ENCODE measurements at places on chromosomes 13 and 19.

- no peak for DNase-seq
These were observed 15.6 kb upstream of the ZNF763 start for GRCh38 chr19:11949201-11949600.

GRCh38 chr19:42285541-42285941 lies 16.4 kb upstream of the PRR19 start:
- no peak for DNase-seq

GRCh38 chr19:58476498-58477015 lies 405 bp downstream of the ZNF446 start:
- DNase-seq, result no peak

- DNase-seq, result no peak
These were observed 261.1 kb downstream of the TBC1D4 start for GRCh38 chr13:75220861-75221260.

GRCh38 chr19:51274049-51274770 lies 23.3 kb downstream of the SIGLECL1 start:
- no peak for DNase-seq

DNA sequence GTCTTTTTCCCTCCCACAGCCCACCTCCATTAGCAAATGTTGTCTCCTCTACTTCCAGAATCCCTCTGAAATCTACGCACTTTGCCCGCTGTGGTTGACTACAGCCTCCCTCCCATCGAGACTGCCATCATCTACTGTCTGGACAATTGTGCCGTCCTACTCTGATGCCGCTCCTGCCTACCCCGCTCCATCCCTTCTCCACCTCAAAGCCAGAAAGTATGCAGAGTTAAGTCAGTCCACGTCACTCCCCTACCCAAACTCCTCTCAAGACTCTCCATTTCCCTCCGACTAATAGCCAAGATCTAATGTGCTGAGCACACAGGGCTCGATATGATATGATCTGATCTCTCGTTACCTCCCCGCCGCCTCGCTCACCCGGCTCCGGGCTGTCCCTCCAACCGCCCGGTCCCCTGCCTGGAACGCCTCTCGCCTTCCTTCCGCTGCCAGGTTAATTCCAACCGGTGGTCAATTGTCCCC lies 556 bp downstream of the CACTIN start:
- DNase-seq, result no peak

- DNase-seq, result no peak
These were observed 12.3 kb downstream of the WDFY2 start for GRCh38 chr13:51596541-51596940.

- DNase-seq, result no peak
These were observed 4.0 kb downstream of the P2RY11 start for GRCh38 chr19:10115392-10116084.

GRCh38 chr19:7888145-7888825 lies at the start of gene LRRC8E:
TSS of gene LRRC8E (plus strand) at chr19:7888510. CDS start at chr19:7895604, 7,094 bp downstream.
- DNase-seq, result no peak

GRCh38 chr19:2015608-2015950 lies at the start of gene BTBD2:
TSS of gene BTBD2 (minus strand) at chr19:2015714. CDS start at chr19:2015703, 11 bp downstream.
- DNase-seq, result no peak

DNA sequence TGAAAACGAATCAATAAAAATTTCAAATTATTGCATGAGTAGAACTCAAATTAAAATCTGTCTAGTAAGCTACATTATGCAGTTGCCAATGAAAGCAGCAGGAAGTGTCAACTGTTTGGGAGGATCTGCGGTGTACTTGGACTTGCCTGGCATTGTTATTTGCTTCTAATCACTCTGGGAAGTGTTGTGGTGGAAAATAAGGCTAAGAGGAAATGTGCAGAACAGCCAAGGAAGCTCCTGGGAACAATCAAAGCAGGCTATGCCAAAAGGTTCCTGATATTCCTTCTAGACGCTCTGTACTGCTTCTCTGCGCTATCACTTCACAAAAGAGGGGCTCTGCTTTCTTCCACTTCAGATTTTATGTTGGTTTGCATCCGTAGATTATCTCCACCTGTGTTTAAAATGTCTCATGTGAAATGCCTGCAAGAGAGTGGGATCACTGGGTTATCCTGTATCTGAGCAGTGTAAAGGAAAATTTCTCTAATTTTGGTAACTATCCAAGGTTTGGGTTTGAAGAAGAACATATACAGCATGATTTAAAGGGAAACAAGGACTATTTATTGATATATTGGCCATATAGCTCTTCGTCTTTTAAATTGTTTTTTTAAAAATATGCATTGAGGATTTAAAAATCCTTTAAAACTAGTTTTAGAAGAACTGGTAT lies 182.7 kb upstream of the CSNK1A1L start:
- no peak for DNase-seq

- no peak for DNase-seq
These were observed at the start of gene LEUTX for GRCh38 chr19:39778763-39779162. TSS of gene LEUTX (plus strand) at chr19:39778854. CDS start at chr19:39778921, 67 bp downstream.

GRCh38 chr13:100269837-100270236 lies 180.9 kb downstream of the PCCA start:
- no peak for DNase-seq

DNA sequence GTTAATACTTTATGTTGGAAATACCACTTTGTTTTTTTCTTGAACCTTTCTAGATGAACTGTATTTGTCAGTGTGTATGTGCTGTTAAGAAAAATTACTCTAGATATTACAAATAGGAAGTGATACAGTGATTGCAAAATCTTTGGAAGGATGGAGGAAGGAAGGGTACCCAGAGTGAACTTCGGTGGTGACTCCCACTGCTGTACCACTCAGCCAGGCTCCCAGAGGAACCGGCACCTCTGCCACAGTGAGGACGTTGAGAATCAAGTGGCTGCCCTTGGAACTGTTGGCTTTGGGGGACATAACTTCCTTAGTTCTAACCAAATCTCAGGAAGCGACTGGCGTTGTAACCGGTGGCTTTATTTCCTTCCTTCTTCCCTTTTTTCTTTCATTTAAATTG lies 184.7 kb downstream of the PCCA start:
- DNase-seq, result no peak

GRCh38 chr19:55593096-55593772 lies 6.1 kb downstream of the FIZ1 start:
- DNase-seq, result no peak

DNA sequence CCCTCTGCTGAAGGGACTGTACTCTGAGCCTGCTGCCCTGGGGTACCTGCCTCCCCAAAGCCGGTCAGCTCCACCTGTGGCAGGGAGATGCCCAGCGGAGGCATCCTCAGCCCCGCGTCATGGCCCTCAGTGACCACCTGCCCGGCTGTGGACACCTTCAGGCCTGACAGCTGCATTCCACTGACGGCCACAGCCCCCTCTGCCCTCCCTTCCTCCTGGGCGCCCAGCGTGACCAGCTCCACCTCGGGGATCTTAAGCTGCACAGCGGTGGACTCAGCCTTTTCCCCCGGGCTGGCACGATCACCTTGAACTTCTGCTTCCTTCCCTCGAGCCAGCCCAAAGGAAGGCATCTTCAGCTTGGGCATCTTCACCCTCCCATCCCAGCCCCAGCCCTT lies 4.8 kb upstream of the HIPK4 start:
- no peak for DNase-seq

DNA sequence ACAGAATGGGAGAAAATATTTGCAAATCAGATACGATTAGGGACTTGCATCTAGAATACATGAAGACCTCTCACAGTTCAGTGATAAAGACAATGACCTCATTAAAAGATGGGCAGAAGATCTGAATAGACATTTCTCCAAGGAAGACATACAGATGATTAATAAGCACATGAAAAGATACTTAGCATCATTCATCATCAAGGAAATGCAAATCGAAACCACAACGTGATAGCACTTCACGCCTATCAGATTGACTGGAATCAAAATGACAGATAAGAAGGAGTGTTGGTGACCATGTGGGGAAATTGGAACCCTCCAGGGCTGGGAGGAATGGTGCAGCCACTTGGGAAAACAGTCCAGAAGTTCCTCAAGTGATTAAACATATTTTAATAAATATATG lies 25.8 kb downstream of the CFAP97D2 start:
- no peak for DNase-seq

DNA sequence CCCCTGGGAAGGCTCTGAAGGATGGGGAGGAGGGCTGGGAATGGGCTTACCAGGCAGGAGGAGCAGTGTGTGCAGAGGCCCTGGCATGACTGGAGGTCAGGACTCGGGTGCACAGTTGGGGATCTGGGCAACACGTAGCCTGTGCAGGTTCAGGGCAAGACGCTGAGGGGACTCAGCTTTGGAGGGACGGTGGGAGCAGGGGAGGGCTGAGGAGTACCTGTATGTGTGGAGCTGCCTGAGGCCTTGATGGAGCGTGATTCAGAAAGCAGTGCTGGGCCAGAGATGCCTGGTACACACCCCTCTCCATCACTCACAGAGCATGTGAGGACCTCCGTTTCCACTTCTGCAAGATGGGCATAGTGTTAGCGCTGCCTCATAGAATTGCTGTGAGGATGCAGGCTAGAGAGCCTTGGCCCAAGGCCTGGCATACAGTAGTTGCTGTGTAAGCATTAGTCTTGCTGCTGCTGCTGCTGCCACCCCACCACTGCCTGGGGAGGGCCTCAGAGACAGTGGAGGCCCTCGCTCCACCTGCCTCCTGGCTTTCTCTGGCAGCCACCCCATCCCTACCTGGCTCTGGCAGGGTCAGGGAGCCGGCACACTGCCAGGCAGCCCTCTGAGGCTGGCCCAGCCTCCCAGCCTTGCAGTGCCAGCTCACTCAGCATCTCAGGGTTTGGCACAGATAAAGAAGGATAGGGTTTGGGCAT lies 2.4 kb downstream of the PAK4 start:
- peak; percentile 77 for DNase-seq

- no peak for DNase-seq
These were observed at the start of gene APOE for GRCh38 chr19:44905437-44906160. TSS of gene APOE (plus strand) at chr19:44905796. CDS start at chr19:44906625, 829 bp downstream.

DNA sequence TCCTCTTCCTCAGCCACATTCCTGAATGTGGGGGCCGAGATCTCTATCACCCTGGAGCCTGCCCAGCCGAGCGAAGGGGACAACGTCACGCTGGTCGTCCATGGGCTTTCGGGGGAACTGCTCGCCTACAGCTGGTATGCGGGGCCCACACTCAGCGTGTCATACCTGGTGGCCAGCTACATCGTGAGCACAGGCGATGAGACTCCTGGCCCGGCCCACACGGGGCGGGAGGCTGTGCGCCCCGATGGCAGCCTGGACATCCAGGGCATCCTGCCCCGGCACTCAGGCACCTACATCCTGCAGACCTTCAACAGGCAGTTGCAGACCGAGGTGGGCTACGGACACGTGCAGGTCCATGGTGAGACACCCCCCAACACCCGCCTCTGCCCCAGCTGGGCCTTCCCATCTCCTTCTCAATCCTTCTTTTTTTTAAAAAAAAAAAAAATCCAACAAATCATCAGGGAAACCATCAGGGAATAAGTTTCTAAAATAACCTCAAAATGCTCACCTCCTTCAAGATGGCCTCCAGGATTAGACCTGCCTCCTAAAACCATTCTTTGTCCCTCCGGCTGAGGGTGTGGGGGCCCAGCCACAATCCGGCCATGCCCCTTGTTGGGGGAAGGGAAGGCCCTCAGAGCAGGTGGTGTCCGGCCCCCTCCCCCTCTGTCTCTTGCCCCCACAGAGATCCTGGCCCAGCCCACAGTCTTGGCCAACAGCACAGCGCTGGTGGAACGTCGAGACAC lies 4.6 kb downstream of the CEACAM16 start:
- DNase-seq, result no peak
